ENCODE measurements at places on chromosomes 6 and 20.

- no peak for DNase-seq
Measured at GRCh38 chr6:41529049-41529448, 17.1 kb upstream of the FOXP4 start.

GRCh38 chr6:20168690-20169089 is 43.6 kb downstream of the MBOAT1 start:
- DNase-seq: no peak

- DNase-seq: no peak
Measured at GRCh38 chr20:3757268-3757667, 10.3 kb downstream of the ADISSP start.

GRCh38 chr6:113786168-113786567 is 71.0 kb upstream of the MARCKS start:
- no peak for DNase-seq

- no peak for DNase-seq
Measured at GRCh38 chr6:143260857-143261256, 189.6 kb downstream of the ADAT2 start.

- DNase-seq: peak; percentile 51
Measured at GRCh38 chr6:98833307-98834059, 891 bp upstream of the POU3F2 start.

- DNase-seq: no peak
Measured at GRCh38 chr6:48472091-48472490, 361.1 kb upstream of the PTCHD4 start.

DNA sequence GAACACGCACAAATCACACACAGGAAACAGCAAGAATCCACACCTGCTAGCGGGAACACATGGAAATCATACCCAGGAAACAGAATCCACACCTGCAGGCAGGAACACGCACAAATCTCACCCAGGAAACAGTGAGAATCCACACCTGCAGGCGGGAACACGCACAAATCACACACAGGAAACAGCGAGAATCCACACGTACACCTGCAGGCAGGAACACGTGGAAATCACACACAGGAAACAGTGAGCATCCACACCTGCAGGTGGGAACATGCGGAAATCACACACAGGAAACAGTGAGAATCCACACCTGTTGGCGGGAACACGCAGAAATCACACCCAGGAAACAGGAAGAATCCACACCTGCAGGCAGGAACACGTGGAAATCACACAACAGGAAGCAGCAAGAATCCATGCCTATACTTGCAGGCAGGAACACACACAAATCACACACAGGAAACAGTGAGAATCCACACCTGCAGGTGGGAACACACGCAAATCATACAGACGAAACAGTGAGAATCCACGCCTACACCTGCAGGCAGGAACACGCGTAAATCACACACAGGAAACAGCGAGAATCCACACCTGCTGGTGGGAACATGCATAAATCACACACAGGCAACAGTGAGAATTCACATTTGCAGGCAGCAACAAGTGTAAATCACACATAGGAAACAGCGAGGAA is 108.6 kb downstream of the DLL1 start:
- DNase-seq: no peak

- DNase-seq: no peak
Measured at GRCh38 chr6:129889580-129889979, 28.5 kb upstream of the TMEM244 start.

DNA sequence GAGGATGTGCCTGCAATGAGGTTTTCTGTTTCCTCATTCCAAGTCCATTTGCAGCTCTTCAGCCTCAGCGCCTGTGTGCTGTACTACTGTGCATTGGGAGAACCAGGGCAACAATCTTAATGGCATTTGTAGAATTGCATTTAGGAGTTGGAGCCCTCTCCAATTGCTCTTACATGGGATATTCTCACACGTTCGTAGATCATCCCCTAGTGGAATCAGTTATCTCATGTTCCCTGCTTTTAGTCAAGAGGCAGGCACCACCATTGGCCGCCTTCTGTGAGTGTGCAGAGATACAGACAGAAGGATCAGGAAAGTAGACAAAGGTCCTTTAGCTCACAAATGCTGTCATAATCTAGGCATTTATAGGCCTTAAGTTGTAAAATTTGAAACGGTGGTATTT is 84.2 kb upstream of the RGS17 start:
- DNase-seq: no peak
